DMS79 (cell line): ENCODE measurements at places on chromosomes 1 and 21.

- DNase-seq = no peak
Measured at GRCh38 chr1:155187456-155187891, 13.8 kb downstream of the TRIM46 start.

DNA sequence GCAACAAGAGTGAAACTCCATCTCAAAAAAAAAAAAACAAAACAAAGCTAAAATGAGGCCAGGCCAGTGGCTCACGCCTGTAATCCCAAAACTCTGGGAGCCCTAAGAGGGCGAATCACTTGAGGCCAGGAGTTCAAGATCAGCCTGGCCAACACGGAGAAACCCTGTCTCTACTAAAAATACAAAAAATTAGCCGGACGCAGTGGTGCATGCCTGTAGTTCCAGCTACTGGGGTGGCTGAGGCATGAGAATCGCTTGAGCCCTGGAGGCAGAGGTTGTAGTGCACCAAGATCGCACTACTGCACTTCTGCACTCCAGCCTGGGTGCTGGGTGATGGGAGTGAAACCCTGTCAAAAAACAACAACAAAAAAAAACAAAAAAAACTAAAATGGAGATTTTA, 191.2 kb upstream of the SGIP1 start:
- no peak for DNase-seq

DNA sequence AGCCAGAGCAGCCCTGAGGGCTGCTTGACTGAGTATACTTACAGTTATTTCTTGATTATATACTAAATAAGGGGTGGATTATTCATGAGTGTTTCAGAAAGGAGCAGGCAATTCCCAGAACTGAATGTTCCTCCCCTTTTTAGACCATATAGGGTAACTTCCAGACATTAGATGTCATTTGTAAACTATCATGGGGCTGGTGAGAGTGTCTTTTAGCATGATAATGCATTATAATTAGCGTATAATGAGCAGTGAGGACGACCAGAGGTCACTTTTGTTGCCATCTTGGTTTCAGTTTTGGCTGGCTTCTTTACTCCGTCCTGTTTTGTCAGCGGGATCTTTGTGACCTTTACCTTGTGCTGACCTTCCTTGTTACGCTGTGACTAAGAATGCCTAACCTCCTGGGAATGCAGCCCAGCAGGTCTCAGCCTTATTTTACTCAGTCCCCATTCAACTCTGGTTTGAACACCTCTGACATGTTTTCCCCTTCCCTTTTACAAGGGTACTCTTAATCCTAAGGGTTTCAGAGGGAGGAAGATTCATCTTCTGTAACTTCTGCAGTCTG, 16.2 kb downstream of the KCTD3 start:
- no peak for DNase-seq

DNA sequence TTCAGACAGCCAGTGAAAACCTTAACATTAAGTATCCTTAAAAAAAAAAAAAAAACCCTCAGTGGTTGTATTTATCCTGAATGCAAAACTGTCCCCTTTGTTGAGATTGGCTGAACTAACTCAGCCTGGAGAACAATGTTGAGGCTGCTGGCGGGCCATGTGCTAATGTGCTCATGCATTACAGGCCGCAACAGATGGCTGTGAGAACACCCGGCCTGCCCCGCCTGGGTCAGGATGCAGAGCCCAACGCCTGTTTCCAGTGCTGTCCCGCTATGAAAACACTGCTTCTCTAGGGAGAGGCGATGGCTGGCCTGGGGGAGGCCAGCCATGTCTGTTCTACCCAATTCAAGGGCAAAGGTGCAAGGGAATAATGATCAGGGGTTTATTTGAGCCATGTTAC, 13.8 kb downstream of the OLIG2 start:
- no peak for DNase-seq

DNA sequence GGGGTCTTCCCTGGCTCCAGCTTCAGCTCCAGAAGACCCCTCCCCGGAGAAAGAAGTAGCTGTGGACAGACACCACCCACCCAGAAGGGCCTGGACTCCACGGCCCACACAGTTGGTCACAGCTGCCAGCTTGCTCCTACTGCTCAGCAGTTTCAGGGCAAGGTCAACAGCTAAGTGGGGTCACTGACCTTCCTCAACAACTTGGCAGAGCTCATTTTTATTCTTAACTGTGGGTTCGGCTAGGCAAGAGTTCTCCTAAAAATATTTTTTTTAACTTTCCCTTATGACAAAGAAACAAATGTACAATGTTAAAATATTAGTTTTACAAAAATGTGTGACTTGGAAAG, 41.9 kb downstream of the CTNNBIP1 start:
- no peak for DNase-seq

- DNase-seq = no peak
Measured at GRCh38 chr1:64183395-64184002, 19.9 kb upstream of the UBE2U start.

DNA sequence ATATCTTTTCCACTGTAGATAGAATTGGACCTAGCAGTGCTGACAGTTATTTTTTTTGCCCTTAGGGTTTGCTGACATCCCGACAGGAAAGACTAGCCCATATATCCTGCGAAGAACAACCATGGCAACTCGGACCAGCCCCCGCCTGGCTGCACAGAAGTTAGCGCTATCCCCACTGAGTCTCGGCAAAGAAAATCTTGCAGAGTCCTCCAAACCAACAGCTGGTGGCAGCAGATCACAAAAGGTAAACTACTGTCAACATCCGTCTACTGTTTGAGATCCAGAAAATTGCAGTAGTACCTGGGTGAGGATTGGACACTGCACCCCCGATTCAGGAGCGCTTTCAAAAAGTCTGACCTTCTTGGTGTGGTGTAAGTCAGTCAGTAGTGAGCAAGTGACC, 55.8 kb downstream of the CENPF start:
- no peak for DNase-seq

GRCh38 chr1:243979396-243979795, 71.7 kb upstream of the ZBTB18 start:
- DNase-seq = no peak

DNA sequence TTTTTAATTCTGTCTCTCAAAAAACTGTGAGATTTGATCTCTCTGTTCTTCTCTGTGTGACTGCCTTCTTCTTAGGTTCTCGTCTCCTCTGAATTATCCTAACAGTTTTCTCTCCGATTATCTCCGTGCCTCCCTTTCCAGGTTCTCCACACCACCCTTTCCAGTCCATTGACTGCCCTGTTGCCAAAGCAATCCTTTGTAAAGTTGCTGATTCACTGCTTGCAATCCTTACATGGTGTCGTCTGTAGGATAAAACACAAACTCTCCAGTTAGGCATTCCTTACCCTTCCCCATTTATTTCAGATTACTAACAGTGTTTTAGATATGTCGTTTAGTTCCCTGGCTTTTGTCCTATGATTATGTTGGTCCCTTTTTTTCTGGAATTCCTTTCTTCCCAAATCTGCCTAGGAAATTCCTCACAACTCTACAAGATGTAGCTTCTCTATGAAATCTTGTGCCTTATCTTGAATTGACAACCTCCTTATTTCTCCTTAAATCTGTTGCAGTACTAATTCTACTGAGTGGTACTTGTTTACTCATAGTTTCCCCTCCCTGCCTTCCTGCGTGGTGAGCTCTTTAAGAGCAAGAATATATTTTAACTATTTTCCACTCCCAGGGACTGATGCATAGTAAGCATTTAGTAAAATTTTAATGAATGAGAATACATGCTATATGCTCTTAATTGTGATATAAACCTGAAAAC, 22.3 kb downstream of the RCOR3 start:
- no peak for DNase-seq

GRCh38 chr1:46401964-46402626, 8.0 kb downstream of the FAAH start:
- DNase-seq = peak; percentile 85

GRCh38 chr1:205543351-205544301, 39.2 kb downstream of the CDK18 start:
- DNase-seq = peak; percentile 75

DNA sequence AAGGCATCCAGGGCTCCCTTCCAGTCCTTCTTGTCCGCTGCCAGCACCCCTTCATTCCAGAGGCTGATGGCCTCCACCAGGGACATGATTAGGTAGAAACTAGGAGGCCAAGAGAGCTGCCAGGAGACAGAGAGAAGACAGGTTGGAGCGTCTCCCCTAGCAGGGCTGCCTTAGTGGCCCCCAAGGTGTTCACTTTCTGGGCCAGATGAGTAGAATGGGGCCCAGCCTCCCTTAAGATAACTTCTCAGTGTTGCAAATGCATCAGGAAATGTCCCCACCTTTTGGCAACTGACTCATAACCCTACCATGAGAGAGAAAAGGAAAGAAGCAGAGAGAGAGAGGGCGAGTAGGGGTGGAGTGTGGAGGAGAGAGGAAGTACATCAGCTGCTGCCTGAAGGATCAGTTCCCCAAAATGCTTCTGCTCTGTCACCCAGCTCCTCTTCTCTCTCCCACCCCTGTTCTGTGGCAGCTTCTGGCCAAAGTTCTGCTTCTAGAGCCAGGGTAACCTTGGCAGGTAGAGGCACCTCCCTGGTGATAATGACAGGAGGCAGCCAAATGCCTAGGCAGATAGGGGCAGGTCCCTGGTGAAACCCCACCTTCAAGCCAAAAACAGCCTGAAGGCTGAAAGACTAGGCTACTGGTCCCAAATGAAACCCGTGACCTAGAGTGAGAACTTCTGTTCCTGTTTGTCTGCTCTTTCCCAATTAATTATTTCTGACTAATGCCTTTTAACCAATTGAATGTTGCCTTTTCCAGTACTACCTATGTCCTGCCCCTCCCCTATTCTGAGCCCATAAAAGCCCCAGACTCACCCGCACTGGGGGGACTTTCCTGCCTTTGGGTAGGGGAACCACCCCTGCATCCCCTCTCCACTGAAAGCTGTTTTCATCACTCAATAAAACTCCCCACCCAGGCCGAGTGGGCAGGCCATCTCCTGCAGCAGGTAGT, at the start of gene NCF2:
NCF2 (minus strand) TSS at position 216 of the 948 bp plus-strand sequence; CDS start at position 86, 130 bp downstream.
- DNase-seq = no peak

DNA sequence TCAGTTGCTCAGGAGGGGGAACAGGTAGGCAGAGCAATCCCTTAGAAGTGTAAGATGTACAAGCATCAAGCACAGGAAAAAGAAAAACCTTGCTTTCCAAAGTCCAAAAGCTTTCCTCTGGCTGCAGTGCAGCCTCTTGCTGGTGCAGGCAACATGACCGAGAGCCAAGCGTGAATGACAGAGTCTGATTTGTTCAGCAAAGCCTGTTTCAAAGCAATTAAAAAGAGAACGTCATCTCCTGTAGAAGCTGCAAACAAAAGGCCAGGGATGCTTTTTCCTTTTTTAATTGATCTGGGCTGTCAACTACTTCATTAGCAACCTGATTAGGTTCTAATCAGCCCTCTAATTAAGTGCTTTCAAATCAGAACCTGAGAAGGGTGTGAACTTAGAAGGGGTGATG, 38.2 kb upstream of the PLA2G2C start:
- DNase-seq = no peak

DNA sequence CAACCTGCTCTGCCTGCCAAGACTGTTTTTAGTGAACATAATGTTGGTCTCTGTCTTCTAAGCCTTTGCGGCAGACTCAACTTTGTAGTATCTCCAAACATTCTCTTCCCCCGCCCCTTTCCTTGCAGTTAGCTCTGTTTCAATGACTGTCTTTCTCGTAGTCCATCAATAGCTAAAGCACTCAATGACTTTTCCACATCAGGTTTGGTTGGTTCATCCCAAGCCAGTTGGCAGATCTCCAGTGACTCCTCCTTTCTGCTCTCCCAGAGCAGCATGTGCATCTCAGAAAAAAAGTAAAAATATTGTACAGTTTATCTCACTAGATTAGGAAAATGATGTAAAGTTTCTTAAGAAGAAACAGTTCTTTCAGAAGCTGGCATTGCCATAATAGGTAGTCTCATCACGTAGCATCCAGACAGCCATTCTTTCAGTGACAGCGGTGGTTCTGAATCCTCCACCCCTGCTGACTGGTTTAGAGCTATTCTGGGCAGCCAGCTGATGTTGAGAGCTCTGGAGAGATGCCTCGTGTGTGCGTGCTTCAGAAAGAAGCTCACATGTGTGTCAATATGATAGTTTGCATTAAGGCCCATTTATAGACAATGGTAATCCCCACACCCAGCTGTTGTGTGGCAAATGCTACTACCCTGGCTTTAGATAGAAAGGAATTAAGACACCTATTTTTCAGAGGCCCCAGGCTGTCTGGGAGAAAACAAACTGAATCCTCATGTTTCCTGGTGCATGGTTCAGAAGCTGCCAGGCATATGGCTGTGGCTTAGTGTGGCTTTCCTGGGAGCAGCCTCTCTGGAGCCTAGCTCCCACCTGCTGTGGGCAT, 53.2 kb downstream of the CNN3 start:
- no peak for DNase-seq

DNA sequence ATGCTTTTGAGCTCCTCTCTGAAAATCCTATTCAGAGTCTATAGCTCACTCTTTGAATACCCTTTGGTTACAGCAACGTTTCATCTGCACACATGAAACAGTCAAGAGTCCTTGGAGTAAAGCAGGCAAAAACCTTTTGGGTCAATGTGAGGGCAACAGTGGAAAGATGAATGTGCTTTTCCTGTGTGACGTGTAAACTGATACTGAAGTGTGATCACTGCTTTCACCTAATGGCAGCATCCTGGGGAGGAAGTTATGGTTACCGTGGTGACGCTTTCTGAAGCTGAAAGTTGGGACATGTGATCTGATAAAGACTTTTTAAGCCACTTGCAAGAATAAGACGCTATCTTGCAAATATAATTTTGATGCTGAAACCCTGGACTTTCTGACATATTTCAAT, 160.0 kb downstream of the SEC16B start:
- no peak for DNase-seq

DNA sequence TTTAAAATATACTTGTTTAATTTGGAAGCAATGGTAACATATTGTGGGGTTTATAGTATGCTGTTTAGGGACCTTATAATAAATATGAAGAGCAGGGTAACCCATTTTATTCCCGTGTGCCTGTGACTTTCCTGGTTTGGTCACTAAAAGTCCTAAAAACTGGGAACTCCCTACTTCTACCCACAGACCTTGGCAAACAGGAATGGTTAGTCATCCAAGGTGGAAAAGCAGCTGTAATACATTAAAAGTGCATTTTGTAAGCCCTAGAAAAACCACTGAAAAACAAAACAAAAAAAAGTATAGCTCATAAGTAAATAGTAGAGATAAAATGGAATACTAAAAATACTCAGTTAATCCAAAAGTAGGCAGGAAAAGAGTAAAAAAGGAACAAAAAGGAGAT, 538.9 kb downstream of the LMO4 start:
- no peak for DNase-seq

DNA sequence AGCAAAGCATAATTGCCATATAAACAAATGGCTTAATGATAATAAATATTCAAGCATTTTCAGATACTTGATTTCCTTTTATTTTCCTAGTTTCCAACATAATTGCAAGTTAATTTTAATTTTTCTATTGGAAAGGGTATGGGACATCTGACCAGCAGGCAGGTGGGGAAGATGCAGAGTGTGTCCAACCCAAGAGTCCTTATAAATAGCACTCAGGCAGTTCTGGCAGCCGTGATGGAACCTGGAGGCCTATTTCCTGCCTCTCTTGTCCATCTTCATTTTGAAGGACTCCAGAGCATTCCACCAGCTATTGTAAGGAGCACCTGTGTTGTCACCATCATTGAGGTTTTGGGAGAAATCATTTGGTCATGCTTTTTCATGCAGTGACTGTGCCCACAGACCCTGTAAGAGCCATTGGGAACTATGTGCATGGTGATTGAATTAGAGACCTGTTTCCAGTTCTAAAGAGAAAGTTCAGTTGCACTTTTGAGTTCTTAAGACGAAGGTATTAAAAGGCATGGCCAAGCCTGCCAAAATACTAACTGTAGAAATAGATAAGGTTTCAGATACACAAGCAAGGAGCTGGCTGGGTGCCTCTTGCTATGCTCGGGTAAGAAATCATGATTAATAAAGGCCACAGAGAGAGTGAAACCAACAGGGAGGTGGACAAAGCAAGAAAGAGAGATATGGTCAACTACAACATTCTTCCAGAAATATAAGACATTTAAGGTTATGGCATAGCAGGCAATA, 92.3 kb downstream of the SPATA46 start:
- DNase-seq = no peak

- DNase-seq = no peak
Measured at GRCh38 chr1:203464743-203465142, 10.9 kb upstream of the PRELP start.
